Stimulated activated CD8-positive, alpha-beta memory T cell treated with anti-CD3 and anti-CD28 coated beads, Interleukin-15, amount 100 ng/mL, for 1 hour (primary cell): ENCODE measurements at places on chromosomes 5 and 9.

DNA sequence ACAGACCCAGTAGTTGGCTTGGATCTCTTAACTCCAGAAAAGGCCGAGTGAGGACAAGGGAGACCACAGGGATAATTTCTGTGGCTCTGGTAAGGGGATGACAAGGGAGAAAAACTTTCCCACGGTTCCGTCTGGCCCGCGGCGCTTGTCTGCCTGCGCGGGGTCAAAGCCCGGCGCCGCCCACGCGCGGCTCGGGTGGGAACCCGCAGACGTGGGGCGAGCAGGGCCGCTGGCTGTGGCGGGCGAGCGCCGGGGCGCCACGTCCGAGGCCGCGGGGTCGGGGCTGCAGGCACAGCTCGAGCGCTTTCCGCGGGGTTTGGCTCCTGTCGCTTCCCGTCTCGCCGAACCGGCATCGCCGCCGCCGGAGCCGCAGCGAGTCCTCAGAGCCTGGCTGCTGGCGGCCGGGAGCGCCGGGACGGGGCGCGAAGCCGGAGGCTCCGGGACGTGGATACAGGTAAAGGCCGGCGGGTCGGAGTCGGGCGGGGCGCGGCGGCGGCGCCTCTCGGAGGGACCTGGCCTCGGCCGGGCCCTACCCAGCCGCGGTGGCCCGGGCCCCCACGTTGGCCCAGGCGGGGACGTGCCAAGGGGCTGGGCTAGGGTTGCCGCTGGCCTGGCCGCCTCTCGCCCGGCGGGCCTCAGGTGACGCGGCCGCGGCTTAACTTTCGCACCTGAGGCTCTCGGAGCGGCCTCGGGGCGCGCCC lies at the start of gene RNF180:
Gene RNF180 (plus strand): TSS at position 344 of the 701 bp plus-strand sequence. CDS start 34,965 bp downstream, outside the sequence.
- no peak for DNase-seq

DNA sequence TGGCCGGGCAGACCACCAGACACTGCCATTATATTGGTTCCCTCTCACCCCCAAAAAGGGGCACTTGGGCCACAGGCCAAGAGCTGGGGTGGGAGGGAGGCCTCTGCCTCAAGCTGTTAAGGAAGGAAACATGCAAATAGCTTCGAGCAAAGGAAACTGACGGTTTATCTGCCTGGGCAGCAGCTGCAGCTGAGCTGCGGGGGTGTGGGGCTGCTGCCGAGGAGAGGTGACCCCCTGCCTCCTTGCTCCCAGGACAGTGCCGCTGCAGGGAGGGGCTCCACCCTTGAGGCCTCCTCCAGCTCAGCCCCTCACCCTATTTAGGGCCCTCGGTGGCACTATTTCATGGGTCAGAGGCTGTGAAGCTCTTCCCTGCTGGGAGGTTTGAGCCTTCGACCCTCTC lies 789 bp downstream of the DOK3 start:
- no peak for DNase-seq

DNA sequence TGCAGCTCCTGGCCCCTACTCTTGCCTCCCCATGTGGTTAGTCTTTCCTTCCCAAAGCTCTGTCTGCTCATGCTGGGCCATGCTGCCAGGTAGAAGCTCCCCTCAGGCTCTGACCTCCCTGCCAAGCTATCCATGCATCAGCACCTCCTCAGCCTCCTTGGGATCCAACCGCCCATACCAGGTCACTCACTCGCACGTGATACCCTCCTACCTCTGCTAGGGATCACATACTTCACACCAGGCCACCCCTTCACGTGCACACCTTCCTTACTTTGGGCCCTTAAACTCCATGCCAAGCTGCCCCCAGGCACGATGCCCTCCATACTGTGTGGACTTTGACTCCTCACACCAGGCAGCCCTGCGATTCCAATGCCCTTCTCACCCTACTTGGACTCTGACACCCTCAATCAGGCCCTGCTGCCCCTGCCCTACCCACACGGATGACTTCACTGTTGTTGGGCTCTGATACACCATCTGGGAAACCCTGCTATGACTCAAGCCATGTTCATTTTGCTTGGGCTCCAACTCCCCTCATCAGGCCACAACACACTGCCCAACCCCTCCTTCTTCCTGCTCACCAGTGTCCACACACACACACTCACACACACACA lies 34.1 kb downstream of the ZNF483 start:
- no peak for DNase-seq

GRCh38 chr9:6816581-6816980 lies 58.8 kb downstream of the KDM4C start:
- DNase-seq: no peak

DNA sequence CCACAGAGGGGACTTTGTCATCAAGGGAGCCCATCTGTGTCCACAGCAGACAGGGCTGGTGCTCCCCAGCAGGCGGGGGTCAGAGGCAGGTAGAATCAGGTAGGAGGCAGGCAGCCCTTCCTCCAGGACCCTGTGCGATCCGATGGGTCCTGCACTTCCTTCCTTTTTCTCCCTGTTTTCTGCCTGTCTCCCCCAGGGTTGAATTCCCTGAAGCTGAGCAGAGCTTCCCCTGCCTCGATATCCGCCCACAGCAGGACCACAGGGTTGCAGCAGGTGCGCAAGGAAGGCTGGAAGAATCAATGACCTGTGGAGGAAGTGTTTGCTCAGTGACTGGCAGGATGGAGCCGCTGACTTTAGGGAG lies 69.2 kb downstream of the MRPL36 start:
- DNase-seq: no peak

DNA sequence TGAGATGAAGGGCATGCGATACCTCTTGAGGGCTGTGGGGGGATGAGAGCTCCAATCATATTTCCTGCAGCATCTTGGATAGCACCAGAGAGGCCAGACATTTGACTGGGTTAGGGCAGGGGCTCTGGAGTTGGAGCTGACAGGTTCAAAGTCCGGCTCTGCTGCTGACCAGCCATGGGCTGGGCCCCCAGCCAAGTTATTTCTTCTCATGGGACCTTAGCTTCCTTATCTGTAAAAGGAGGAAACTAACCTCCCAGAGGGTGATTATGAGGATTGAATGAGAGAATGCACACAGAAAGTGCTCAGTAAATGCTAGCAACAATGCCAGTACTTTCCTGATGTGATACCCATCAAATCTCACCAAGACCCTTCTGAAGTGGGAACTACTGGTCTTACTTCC lies 65.2 kb upstream of the SLC25A51 start:
- DNase-seq: no peak

- no peak for DNase-seq
These were observed 120.6 kb downstream of the PIK3R1 start for GRCh38 chr5:68336200-68336599.
